NCI-H1105 (cell line): ENCODE measurements at places on chromosomes 12 and 14.

- no peak for DNase-seq
Observed at GRCh38 chr12:9065607-9065856, 50.2 kb downstream of the A2M start.

DNA sequence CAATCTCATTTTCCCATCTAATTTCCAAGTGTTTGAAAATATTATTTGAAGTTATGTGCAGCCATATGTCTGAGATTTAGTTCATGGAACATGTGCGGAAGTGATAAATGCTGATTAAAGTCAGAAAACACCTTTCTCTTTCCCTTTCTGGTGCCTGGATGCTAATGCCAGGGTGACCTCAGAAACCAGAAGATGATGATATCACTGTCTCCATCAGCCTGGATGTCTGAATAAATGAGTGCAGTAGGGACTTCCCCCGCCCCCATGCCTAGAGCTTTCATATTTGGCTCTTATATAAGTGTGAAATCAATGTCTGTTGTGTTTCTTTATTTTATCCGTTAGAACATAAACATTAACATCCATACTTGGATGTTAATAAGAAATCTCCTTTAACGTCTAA lies 261.9 kb upstream of the LRIG3 start:
- DNase-seq: no peak

DNA sequence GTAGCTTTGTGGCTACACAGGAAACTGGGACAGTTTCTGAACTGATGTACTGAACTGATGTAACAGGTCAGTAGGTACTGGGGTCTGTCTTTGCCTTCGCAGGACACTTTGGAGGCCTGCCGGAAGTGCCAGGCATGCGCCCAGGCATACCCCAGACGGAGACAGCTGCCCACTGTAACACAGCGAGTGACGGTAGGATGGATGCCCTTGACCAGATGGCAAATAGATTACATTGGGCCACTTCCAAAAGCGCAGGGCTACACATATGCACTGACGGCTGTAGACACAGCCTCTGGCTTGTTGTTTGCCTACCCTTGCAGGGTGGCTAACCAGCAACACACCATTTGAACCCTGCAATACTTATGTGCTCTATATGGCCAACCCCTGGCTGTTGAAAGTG lies 94.1 kb upstream of the TMPO start:
- no peak for DNase-seq

- DNase-seq: no peak
Observed at GRCh38 chr12:110677206-110677911, 11.6 kb downstream of the HVCN1 start.

DNA sequence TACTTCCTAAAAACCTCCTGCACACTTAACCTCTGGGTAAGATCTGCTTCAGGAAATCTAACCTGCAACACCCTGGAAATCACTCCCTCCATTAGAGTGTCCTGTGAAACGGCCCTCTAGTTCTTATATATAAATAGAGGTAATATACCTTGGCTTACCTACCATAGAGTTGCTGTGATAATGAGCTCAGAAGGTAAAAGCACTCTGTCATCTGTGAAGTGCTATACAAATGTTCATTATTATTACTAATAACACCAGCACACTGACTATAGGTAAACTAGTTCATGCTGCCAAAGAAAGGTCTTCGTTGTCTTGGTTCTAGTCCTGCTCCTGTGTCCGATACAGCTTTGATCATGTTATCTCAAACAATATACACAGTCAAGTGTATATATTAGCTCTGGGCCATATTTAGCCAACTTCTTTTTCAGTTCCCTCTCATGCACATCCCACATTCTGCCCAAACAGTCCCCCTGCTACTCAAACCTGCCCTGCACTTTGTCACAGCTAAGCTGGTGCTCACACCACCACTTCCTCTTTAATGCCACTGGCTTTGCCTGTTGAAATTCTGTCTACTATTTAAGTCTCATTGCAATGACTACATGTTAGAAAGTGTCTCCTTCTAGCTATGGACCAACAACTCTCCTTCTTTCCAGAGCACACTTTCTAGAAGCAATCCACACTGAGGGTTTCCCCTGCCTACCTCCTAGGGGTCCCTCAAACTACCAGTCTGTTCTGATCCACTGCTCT lies 5.1 kb downstream of the E2F7 start:
- no peak for DNase-seq

GRCh38 chr12:91577586-91578539 lies 395.2 kb upstream of the DCN start:
- DNase-seq: peak; percentile 7

- no peak for DNase-seq
Observed at GRCh38 chr12:12741660-12742059, 24.5 kb downstream of the CDKN1B start.

GRCh38 chr12:46357438-46358324 lies 14.9 kb downstream of the SLC38A2 start:
- no peak for DNase-seq

- DNase-seq: no peak
Observed at GRCh38 chr14:99548871-99549515, 55.0 kb downstream of the CCDC85C start.

DNA sequence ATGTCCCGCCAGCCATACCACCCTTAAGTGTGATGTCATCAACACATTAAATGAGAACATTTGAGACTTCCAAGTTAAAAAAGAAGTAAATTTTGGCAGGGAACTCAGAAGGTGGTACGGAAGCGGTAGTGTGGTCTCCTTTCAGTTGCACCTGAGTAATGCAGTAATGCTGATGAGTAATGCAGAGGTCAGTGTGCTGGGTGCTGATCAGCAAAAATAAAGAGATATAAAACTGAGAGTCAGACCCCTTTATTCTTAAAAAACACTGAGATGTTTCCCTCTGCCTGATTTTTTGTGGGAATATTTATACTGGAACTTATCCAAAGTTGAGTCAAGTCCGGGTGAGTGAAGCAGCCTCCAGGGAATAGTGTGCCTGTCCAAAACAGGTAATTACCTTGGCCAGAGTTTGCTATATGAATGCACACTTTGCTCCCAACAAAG lies 370.6 kb upstream of the PRICKLE1 start:
- DNase-seq: peak; percentile 6

DNA sequence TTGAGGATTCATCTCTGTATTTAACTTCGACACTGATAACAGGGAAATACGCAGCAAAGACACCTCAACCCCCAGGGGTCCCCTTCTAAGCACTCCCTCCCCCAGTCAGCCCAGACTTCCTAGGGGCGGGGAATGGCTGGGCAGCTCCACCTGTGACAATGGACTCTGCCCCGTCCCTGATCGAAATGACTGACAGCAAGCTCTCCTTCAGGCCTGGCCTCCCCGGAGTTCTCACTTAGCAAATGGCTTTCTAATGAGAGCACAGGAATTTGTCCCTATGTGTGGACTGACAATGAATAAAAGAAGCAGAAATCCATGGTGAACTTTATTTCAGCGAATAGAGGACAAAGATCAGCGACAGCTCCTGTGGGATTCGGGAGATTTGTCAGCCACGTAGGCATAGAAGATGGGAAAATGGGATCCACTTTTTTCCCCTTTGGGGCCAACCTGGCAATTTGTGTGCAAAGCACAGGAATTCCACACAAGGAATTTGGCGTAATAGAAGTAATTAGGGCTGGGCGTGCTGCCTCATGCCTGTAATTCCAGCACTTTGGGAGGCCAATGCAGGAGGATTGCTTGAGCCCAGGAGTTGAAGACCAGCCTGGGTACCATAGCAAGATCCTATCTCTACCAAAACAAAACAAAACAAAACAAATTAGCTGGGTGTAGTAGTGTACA lies 63.8 kb downstream of the TNFAIP2 start:
- no peak for DNase-seq

GRCh38 chr12:114711689-114712152 lies 27.7 kb upstream of the TBX3 start:
- no peak for DNase-seq

DNA sequence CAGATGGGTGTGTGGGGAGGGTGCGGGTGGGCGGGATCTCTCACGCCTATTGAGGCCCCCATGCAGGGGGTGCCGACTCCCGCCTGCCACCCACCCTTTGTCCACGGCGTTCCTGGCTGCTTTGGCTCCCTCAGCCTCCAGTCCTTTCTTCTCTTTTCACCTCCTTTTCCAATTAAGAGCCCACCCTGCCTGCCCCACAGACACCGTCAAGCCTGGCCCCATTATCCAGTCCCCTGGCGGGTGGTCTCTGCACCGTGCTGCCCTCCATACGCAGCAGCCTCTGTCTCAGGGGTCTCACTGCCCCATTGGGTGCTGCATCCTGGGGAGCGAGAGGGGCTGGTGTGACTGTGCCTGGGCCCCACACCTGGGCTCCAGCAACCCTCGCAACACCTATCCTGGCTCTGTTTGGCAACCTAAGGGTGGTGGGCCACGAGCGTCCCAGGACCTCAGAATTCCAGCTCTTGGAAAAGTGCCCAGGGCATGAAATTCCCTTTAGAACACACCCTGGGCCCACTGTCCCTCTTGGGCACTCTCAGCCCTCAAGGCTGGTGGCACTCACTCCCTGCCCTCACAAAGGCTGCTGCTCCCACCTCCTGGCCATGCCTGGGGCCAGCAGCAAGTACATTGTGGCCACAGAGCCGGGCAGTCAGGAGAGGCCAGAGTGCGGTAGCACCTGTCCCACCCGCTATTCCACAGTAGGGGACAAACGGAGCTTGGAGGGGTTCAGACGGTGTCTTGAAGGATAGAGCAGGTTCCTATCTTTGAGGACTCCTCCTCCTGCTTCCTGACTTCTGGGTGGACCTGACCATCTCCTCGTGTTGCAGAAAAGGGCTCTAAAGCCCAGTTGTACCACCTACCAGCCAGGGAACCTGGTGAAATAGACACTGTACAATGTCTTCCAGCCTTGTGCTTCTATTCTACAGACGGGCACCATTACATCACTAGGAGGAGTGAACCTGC lies 114.1 kb downstream of the KIF26A start:
- DNase-seq: no peak

- no peak for DNase-seq
Observed at GRCh38 chr12:124967016-124967739, 21.8 kb downstream of the DHX37 start.

DNA sequence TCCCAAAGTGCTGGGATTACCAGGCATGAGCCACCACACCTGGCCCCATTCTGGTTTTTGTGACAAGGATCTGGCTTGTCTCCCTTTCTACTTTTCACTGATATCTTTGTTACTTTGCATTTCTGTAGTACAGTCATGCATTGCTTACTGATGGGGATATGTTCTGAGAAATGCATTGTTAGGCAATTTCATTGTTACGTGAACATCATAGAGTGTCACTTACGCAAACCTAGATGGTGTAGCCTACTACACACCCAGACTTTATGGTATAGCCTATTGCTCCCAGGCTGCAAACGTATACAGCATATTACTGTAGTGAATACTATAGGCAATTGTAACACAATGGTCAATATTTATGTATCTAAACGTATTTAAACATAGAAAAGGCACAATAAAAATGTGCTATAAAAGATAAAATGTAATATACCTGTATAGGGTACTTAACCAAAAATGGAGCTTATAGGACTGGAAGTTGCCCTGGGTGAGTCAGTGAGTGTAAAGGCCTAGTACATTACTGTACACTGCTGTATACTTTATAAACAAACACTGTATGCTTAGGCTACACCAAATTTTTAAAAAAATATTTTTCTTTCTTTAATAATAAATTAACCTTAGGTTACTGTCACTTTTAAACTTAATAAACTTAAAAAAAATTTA lies 16.0 kb downstream of the MRPL42 start:
- DNase-seq: no peak

- DNase-seq: no peak
Observed at GRCh38 chr12:42097971-42098370, 46.7 kb downstream of the GXYLT1 start.

DNA sequence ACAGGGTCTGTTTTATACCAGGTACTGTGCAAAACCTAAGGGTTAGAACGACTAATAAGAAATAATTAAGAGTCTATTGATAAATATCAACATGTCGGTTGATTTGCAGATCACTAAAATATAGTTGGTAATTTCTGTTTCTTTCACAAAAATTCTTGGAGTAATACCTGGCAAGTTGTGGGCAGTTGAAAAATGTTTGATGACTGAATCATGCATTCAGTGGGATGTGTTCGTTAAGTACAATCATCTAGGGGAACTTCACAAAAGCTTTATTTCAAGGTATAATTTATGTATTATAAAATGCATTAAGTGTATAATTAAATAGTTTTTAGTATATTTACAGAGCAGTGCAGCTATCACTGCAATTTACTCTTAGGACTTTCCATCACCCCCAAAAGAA lies 120.0 kb downstream of the KCNA5 start:
- no peak for DNase-seq

DNA sequence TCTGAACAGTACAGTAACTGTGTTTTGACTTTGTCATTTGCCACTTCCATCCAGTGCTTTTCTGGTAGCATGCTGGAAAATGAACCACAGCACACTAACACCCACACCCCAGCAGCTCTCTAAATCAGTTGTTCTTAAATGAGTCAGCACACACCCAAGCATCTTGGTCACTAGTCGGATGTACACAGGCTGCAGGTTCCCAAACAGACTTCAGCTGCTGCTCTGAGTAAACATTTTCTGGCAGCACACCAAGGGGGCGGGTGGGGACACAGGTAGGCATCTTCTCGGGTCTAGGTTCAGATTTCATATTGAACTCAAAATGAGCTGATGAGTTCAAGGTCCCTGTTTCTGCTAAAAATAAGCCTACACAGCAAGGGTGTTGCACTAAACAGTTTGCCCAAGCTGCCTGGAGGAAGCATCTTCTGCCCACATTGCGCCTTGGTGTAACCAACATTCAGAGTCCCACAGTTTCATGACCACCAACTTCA lies 39.8 kb downstream of the IFNG start:
- DNase-seq: peak; percentile 8

GRCh38 chr12:110047297-110047940 lies 903 bp downstream of the C12orf76 start:
- DNase-seq: no peak

- DNase-seq: no peak
Observed at GRCh38 chr12:56749359-56749758, 2.8 kb downstream of the PRIM1 start.

DNA sequence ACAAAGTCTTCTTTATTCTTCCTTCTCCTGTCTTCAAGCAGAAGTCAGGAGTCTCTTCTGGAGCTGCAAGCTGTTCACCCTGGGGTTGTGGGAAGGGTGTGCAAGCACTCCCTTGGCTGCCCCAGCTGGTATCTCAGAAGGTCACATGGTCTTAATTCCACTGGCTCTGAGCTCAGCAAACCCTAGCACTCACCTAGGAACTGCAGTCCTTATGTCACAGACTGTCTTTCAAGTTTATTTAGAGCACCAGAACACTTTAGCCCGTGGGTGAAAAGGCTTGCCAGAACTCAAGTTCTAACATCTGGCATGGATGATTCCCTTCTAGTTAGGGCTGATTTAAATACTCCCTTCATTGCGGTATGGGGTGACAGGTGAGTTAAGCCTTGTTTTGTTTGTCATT lies 379.0 kb downstream of the CCER1 start:
- DNase-seq: no peak
